Esophagus muscularis mucosa (tissue), 4 donors: ENCODE measurements at places on chromosomes 2 and 18. TPM values are rescaled to one million over a fixed set of nuclear protein-coding genes. Genes with fewer than 3 reads are reported as not detected.

Gene AMER3
- total RNA-seq = not detected

Gene MOGAT1
- total RNA-seq = not detected

Gene TNFRSF11A
- total RNA-seq = 3.9 TPM

Gene CHPF
- total RNA-seq = 49.2 TPM

Gene TNS1
- 1,330 TPM for total RNA-seq

Gene SP140
- not detected for total RNA-seq

Gene LRRC30
- not detected for total RNA-seq

Gene UXS1
- 36.3 TPM for total RNA-seq

Gene PSMA8
- not detected for total RNA-seq

Gene FSHR
- total RNA-seq = not detected

Gene MTX2
- total RNA-seq = 31.1 TPM

Gene SERPINB4
- not detected for total RNA-seq

Gene ZNF804A
- not detected for total RNA-seq

Gene MAP3K19
- not detected for total RNA-seq

Gene FEZ2
- 40.4 TPM for total RNA-seq

Gene GPR35
- total RNA-seq = 1.9 TPM

Gene MDH1B
- 0.19 TPM for total RNA-seq

Gene PCARE
- not detected for total RNA-seq

Gene POMC
- total RNA-seq = 12.4 TPM

Gene EML6
- 4.6 TPM for total RNA-seq
